ENCODE measurements at places on chromosomes 5 and 9.

DNA sequence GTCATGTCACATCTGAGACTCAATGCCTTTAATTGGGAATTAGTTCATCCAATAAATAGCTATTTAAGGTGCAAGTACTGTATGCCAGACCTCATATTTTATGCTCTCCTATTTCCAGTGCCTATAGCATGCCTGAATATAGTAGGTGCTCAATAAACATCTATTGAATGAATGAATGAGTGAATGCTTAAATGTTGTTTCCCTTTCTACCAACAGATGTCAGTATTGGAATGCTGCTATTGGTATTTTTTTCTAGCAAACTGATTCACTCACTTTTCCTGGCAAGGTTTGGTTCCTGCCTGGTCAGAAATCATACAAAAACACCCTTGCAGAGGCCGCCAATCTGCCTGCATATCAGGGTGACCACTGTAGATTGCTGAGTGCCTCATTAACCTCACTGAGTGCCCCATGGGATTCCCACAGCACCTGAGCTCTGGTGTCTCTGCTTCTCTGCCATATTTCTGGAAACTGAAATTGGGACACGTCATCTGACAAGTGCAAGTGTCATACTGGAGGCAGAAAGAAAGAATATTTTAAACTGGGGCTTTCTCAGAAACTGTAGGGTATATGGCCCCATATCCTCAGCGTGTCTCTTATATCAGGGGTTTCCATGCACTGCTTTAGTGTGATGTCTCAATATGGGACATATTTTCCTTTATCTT, 359.7 kb downstream of the TRIM32 start:
- DNase-seq: no peak

DNA sequence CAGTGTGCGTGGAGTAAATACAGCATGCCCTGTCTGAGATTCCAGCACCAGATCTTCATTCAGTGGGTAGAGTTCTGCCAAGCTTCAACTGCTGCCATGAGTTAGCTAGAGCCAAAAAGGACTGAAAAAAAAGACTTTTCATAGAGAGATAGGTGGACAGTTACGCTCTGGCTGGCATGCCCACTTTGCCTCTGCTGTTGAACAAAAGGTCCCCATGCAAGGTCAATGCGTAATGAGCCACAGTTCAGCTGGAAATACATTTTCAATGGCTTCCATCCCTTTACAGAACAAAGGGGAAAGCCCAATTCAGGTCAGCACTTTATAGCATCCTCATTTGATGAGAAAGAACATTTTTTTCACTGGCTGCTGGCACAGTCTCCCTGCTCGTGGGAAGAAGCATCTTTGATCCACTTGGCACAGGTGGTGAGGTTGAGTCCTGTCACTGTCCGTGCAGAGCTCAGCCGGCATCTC, 86.9 kb upstream of the ERCC6L2 start:
- no peak for DNase-seq

DNA sequence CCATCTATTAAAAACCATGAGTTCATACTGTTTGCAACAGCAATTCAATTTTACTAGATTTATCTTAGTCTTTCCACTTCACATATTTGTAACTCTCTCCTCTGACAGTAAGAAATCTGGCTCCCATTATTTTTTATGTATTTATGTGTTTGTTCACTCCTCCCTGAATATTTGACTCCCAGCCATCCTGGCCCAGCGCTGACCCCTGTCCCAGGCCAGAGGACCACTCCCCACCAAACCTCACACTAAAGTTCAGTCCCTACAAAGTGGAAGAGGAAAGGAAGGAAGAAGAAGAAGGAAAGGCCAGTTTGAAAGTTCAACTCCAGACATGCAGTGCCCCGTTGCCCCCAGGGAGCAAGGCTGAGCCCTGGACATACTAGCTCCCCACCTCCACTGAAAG, 271.8 kb downstream of the ADAMTSL1 start:
- DNase-seq: no peak

DNA sequence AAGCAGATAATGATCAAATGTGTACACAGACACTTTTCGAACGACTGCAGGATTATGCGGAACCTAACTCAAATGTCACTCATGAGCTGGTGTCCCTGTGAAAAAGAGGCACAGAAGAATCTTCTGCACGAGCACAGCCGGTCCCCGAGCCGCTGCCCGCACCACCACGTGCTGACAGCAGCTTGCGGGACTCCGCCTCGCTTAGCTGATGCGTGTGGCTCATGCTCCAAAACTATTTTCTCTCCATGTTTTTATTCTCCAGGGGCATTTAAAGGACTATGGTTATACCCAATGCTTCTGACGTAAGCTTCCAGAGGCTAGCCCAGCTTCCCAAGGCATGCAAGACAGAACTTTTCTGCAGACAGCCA, 9.5 kb downstream of the SEC16A start:
- DNase-seq: no peak

Measured in activated CD4-positive, CD25-positive, alpha-beta regulatory T cell (primary cell).